ENCODE measurements at places on chromosomes 16 and 17.
A peak's percentile ranks its signal among the peaks of the same experiment; 100 is the strongest.

DNA sequence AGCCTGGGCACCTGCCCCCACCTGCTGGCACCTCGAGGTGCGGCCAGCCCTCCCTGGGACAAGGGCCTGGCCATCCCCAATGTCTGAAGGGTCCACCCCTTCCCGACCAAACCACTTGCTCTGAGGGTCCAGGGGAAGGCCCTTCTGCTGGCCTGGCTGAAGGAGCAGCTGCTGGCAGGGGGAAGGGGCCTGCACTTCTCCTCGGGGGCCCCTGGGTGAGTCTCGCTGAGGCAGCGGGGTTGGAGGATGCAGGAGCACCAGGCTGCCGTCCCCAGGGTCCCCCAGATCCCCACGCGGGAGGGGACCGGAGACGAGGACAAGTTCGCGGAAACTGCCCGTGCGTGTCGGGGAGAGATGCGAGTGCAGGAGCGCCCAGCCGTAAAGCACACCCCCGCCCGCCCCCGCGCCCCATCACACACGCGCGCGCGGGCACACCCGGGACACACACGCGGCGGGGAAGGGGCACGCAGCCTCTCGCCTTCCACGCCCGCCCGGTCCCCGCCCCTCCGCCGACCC lies 725 bp upstream of the CACNA1H start:
- DNase-seq: no peak

DNA sequence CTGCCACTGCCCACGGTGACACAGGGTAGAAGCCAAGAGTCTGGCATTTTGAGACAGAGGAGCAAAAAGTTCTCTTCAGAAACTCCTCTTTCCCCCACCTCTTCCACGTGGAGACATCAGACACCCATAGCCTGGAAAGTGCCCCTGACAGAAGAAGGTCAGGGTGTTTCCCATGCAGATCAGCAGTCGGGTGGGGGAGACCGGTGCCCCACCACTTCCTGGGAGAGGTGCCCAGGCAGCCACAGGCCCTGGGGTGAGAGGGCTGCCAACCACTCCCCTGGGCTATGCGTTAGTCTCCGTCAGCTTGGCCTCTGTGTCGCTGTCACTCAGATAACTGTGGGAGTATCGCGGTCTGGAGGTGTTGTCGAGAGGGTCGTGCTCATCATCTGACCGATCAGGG lies 31.5 kb downstream of the PIPOX start:
- DNase-seq: no peak

GRCh38 chr16:77674888-77675287 lies 47.4 kb upstream of the NUDT7 start:
- DNase-seq: peak; percentile 56

DNA sequence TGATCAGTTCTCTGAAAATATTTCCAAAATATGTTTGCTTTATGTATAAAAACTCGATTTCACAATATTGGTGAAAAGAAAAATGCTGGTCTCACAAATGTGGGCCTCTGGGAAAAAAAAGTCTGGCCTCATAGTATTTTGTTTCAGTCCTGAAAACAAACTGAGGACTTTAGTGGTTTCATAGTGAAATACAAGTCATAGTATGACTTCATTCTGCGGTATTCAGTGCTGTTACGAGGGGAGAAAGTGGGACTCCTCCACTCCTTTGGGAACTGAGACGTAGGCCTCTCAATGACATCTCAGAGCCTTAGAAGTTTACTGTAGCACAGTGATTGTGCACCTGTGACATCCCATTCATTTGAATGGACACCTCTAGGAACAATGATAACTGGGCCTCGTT lies 56.0 kb downstream of the CYB561 start:
- DNase-seq: no peak

GRCh38 chr16:66474750-66475199 lies 47.7 kb downstream of the BEAN1 start:
- no peak for DNase-seq

DNA sequence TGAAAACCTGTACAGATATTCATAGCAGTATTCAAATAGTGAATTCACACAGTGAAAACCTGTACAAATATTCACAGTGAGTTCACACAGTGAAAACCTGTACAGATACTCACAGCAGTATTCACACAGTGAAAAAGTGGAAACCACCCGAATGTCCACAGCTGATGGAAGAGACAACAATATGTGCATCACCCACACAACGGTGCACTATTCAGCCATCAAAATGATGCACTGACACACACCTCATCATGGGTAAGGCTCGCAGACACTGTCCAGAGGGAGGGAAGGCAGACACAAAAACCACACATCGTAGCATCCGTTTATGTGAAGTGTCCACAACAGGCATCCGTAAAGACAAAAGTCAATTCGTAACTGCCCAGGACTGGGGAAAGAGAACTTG lies 100.9 kb downstream of the VPS53 start:
- no peak for DNase-seq

DNA sequence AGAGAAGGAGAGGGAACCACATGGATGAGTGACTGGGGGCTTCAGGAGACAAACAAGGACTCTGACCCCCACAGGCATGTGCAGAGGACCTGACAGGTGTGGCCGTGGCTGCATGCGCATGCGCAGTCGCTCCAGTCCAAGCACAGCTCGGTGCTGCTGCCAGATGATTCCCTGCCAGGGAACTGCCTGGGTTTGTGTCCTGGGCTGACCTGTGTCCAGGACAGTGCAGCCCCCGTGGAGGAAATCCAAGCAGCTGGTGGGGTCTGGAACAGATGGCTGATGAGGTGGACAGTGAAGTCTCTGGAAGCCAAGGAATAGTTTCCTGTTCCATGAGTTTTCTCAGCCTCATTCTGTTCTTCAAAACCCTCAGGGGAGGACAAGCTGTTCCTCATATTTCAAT lies 27.3 kb downstream of the LASP1 start:
- DNase-seq: no peak

- no peak for DNase-seq
Measured at GRCh38 chr17:64777415-64778239, 115.5 kb upstream of the SMURF2 start.
